ENCODE measurements at places on chromosomes 16 and 17.

DNA sequence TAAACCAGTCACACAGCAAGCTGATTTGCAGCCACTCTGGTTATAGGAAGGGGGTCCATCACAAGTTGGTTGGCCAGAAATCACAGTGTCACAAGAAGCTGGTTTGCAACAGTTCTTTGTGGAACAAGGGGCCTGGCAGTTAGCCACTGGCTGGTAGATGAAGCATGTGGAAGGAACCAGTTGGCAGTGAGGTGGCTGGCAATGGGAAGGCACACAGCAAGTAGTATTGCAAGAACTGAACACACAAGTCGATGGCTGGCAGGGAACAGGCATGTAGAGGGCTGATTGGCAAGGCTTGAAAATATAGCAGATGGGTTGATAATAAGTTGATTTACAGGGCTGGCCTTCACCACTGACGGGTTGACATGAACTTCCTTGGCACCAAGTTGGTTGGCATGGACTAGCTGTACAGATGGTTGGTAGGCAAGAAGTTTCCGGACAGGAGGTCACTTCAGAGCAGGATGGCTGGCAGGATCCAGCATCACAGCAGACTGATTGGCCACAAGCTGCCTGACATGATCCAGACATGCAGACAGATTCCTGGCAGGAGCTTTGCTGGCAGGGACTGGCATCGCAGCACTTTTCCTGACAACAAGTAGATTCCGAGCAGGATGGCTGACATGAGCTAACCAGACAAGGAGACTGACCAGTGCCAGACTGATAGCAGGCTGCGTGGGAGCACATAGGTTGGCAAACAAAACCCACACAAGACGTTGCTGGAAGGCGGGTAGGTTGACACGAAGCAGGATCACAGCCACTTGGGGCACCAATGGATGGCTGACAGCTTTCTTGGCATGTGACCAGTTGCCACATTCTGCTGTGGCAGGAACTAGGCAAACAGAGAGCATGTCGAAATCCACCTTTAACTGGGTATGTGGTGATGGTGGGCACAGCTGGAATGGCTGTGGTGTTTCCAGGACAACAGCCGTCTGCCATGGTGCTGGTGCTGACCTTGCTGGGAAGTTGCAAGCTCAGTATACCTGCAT is at the start of gene KRTAP29-1:
KRTAP29-1 (minus strand) TSS at position 936 of the 986 bp plus-strand sequence; CDS start at position 936, 0 bp downstream.
- H3K4me3 ChIP-seq = no peak within 1 kb of the TSS
- no peaks in the 10 kb centered on the region for H3K36me3 ChIP-seq
- no peak for DNase-seq
- no peaks in the 10 kb centered on the region for H3K27me3 ChIP-seq

- no peak for DNase-seq
- no peak overlapping the region for H3K4me3 ChIP-seq
- H3K27me3 ChIP-seq = no peaks in the 10 kb centered on the region
- H3K36me3 ChIP-seq = no peaks in the 10 kb centered on the region
- no peaks in the 10 kb centered on the region for H3K4me1 ChIP-seq
These were observed 211.8 kb downstream of the SNX29 start for GRCh38 chr16:12188061-12188934.

- no peak overlapping the region for H3K4me3 ChIP-seq
- no peak for DNase-seq
- peaks cover 63% of the 10 kb centered on the region for H3K27me3 ChIP-seq
- peak overlapping the region; percentile 67 for H3K27ac ChIP-seq
- H3K4me1 ChIP-seq = peaks cover 34% of the 10 kb centered on the region
- H3K36me3 ChIP-seq = no peaks in the 10 kb centered on the region
These were observed 3.0 kb downstream of the BAHCC1 start for GRCh38 chr17:81398176-81398831.

DNA sequence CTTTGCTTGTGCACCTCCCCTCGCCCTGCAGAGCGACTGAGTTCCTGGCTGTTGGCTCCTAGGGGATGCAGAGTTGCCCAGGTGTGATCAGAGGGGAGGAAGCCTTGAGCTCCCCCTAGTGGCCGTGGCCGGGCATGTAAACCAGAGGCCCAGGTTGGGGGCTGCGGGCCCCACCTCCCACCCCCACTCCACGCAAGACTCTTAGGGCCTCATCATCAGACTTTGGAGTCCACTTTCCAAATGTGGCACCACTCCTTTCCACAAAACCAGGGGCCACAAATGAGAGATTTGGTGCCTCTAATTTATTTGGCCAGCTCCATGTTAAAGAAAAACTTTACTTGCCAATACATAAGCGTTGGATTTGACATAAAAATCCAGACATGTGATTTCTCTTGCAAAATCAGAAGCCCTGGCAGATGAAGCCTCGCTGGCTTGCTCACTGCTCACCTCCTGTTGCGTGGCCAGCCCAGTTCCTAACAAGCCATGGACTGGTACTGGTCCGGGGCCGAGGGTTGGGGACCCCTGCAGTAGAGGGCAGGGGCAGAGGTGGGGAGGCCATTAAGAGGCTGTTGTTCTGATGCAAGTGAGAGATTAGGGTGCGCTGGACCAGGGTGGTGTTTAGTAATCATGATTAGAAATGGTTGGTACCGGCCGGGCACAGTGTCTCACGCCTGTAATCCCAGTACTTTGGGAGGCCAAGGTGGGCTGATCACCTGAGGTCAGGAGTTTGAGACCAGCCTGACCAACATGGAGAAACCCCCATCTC is 28.7 kb upstream of the GAS7 start:
- H3K27ac ChIP-seq = no peak overlapping the region
- no peaks in the 10 kb centered on the region for H3K4me1 ChIP-seq
- no peaks in the 10 kb centered on the region for H3K36me3 ChIP-seq
- peak; percentile 71 for DNase-seq

- H3K27ac ChIP-seq = no peak overlapping the region
- H3K4me1 ChIP-seq = no peaks in the 10 kb centered on the region
- H3K27me3 ChIP-seq = no peaks in the 10 kb centered on the region
- H3K4me3 ChIP-seq = no peak overlapping the region
These were observed 15.7 kb downstream of the ETV4 start for GRCh38 chr17:43530288-43531081.

GRCh38 chr16:71421911-71422310 is 19.9 kb downstream of the TLE7 start:
- no peaks in the 10 kb centered on the region for H3K4me1 ChIP-seq
- peak; percentile 29 for DNase-seq
- no peak overlapping the region for H3K4me3 ChIP-seq
- no peak overlapping the region for H3K27ac ChIP-seq
- no peaks in the 10 kb centered on the region for H3K36me3 ChIP-seq
- H3K27me3 ChIP-seq = peaks cover 40% of the 10 kb centered on the region

- peak; percentile 34 for DNase-seq
- H3K4me1 ChIP-seq = peaks cover 29% of the 10 kb centered on the region
- H3K36me3 ChIP-seq = peaks cover 6% of the 10 kb centered on the region
- H3K27ac ChIP-seq = no peak overlapping the region
These were observed 472 bp downstream of the GALNS start for GRCh38 chr16:88856122-88856827.

DNA sequence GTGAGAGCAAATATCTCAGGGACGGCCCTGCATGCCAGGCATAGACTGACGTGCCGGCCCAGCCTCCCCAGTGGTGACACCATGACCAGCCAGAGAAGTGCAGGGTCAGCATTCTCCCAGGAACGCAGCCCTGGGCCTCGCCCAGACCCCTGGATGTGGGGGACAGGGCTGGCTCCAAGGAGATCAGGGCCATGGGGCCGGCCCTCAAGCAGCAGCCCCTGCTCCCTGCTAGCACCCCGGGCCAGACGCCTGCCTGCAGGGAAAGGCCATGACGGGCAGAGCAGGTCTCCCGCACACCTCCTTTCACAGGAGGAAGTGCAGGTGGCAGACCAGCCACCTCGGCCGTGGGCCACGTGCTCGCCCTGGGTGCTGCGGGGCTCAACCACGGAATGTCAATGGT is 9.5 kb downstream of the NDUFAF8 start:
- H3K4me3 ChIP-seq = no peak overlapping the region
- H3K4me1 ChIP-seq = peaks cover 12% of the 10 kb centered on the region
- DNase-seq = no peak
- no peaks in the 10 kb centered on the region for H3K27me3 ChIP-seq
- peaks cover 14% of the 10 kb centered on the region for H3K36me3 ChIP-seq

DNA sequence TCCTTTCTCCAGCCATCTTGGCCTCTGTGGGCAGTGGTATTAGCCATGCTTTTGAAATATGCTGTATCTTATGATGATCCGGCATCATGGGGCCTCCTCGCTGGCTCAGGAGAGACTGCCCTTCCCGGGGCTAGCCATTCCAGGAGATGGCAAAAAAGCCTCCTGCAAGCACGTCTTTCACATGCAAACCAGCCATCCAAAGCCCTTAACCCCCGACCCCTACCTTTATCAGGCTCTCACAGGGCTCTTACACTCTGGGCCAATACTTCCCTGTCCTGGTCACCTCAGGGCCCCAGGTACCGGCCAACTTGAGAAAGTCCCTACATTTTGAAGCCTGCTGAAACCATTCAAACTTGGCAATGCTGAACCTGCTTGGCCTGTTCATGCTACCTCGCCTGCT is 36.4 kb downstream of the MYH13 start:
- no peak overlapping the region for H3K4me3 ChIP-seq
- H3K36me3 ChIP-seq = no peaks in the 10 kb centered on the region
- no peak overlapping the region for H3K27ac ChIP-seq
- no peaks in the 10 kb centered on the region for H3K27me3 ChIP-seq
- no peaks in the 10 kb centered on the region for H3K4me1 ChIP-seq

DNA sequence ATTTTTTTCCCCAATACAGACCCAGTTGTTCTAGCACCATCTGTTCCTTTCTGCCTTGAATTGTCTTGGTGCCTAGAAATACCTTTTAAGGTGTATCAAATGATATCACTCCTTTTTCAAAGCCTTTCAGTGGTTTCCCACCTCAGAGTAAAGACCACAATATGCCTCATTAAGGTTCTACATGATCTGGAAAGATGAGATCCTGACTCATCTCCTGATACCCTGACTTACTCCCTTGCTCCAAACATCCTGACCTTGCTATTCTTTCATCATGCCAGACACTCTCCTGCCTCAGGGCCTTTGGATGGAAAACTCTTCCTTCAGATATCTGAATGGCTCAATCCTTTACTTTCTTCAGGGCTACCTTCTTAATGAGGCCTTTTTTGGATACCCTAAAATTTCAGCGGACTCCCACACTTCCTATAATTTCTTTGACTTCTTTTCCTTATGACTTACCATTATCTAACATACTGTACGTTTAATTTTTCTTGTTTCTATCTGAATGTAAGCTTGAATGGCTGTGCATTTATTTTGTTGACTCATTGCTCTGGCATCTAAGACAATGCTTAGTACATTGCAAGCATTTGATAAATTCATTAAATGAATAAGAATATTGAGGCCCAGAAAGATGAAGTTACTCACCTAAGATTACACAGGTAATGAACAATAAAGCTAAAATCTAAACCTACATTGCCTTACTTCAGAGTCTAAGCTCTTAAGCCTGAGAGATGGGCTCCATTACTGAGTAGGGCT is 19.2 kb downstream of the FLOT2 start:
- DNase-seq = no peak
- no peak overlapping the region for H3K4me3 ChIP-seq
- H3K4me1 ChIP-seq = peaks cover 32% of the 10 kb centered on the region

DNA sequence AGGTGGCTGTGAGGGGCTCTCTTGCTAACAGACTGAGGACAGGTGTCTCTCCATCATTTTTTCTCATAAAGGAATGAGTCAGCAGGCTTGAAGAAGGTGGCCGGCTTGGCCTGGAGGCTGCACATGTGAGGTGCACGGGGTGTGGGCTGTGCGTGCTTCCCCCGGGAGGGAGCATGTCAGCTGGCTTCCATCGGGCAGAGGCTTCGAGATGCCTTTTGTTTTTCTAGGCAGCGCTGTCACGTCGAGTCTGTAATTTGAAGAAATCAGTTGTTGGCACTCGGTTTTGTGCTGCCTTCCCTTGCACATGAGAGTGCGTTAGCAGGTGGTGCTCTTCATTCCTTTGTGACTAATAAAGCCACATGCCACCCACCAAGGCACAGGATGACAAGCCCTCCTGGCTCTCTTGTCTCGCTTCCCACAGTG is 89.7 kb downstream of the NPIPB11 start:
- no peak overlapping the region for H3K4me3 ChIP-seq
- H3K27me3 ChIP-seq = no peaks in the 10 kb centered on the region
- no peaks in the 10 kb centered on the region for H3K36me3 ChIP-seq
- peaks cover 6% of the 10 kb centered on the region for H3K4me1 ChIP-seq

DNA sequence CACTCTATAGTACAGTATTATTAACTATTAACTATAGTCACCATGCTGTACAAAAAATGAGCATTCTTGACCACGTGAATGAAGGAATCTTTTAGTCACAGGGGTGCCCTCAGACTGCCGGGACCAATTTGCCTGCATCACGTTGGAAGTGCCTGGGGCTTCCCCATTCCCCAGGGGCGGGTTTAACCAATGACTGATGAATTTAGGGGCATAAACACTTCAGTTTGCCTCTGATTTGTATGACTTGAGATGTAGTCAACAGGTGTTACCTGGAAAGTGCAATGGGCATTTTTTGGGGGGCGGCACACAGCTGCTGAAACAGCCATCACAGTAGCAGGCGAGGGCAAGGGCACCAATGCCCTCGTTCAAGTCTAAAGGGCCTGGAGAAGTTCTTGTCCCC is 8.7 kb upstream of the PYY start:
- no peak for DNase-seq
- no peaks in the 10 kb centered on the region for H3K36me3 ChIP-seq
- H3K27me3 ChIP-seq = peaks cover 19% of the 10 kb centered on the region
- no peaks in the 10 kb centered on the region for H3K4me1 ChIP-seq
- H3K27ac ChIP-seq = no peak overlapping the region

GRCh38 chr17:65514541-65514940 is 46.9 kb downstream of the AXIN2 start:
- peaks cover 9% of the 10 kb centered on the region for H3K4me1 ChIP-seq
- H3K27ac ChIP-seq = peak overlapping the region; percentile 47
- no peak overlapping the region for H3K4me3 ChIP-seq
- no peak for DNase-seq
- peaks cover 8% of the 10 kb centered on the region for H3K27me3 ChIP-seq

DNA sequence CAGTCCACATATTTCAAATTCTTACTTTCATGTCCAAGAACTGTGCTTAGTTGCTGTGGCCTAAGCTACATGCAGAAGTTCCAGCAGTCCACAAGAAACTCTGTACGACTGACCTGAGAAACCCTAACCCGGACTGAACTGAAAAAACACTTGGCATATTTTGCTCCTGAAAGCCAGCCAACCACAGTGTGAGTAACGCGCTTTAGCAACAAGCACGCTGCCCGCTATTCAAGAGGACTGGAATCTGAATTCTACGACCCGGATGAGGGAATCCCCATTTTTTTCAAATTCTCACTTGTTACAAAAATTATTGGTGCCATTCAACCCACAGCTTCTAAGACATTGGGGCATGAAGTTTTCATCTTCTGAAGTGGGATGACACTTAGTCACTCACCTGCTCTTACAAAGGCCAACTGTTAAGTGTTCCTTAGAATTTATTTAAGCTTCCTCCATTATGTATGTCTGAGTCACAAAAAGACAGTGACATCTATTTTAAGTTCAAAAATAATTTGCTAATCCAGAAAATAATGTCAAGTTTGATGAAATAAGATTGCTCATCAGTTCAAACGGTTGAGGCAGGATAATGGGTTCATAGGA is 78.7 kb downstream of the CDYL2 start:
- DNase-seq = no peak
- H3K4me3 ChIP-seq = no peak overlapping the region
- H3K36me3 ChIP-seq = peaks cover 10% of the 10 kb centered on the region

Measured in activated naive CD8-positive, alpha-beta T cell treated with anti-CD3 and anti-CD28 coated beads, Interleukin-2, amount 50 U/mL, for 24 hours (primary cell).